ENCODE measurements at places on chromosomes 11 and 22. TPM values are rescaled to one million over a fixed set of nuclear protein-coding genes. Genes with fewer than 3 reads are reported as not detected.

Gene STK33
- polyA plus RNA-seq, result 40.6 TPM

Gene SEC14L3
- 0.14 TPM for polyA plus RNA-seq

Gene TMEM184B
- polyA plus RNA-seq, result 85.6 TPM

Gene PPFIBP2
- 16.2 TPM for polyA plus RNA-seq

Gene PKDREJ
- 0.30 TPM for polyA plus RNA-seq

Gene TMEM135
- polyA plus RNA-seq, result 16.4 TPM

Gene E2F8
- polyA plus RNA-seq, result 1.9 TPM

Gene GTSE1
- 11.5 TPM for polyA plus RNA-seq

Gene SGSM1
- polyA plus RNA-seq, result 20.0 TPM

Gene FGF4
- polyA plus RNA-seq, result not detected

Gene RAG1
- polyA plus RNA-seq, result 0.29 TPM

Gene APOL4
- polyA plus RNA-seq, result 9.2 TPM

Gene CECR2
- 17.0 TPM for polyA plus RNA-seq

Gene EIF1AD
- polyA plus RNA-seq, result 33.7 TPM

Gene ME3
- 39.0 TPM for polyA plus RNA-seq

Gene TRMT2A
- polyA plus RNA-seq, result 53.8 TPM

Gene FADS2
- 448 TPM for polyA plus RNA-seq

Gene P4HA3
- 3.3 TPM for polyA plus RNA-seq

Gene TRPC6
- 3.5 TPM for polyA plus RNA-seq

Gene GAL
- 8.0 TPM for polyA plus RNA-seq

Gene C11orf86
- 0.18 TPM for polyA plus RNA-seq

Gene NLRX1
- 10.2 TPM for polyA plus RNA-seq

Gene FBLN1
- polyA plus RNA-seq, result 69.4 TPM

Gene TNKS1BP1
- polyA plus RNA-seq, result 58.3 TPM

Gene SLC22A8
- 44.7 TPM for polyA plus RNA-seq

Gene ART1
- not detected for polyA plus RNA-seq

Gene ASPHD2
- 12.8 TPM for polyA plus RNA-seq

Gene C22orf42
- polyA plus RNA-seq, result 5.8 TPM

Gene PNPLA3
- 8.8 TPM for polyA plus RNA-seq

Gene ASCL2
- polyA plus RNA-seq, result 0.51 TPM

Gene DEFB131B
- polyA plus RNA-seq, result not detected

Gene AGBL2
- polyA plus RNA-seq, result 7.1 TPM

Gene C11orf16
- 1.1 TPM for polyA plus RNA-seq

Gene CST6
- polyA plus RNA-seq, result not detected

Measured in spinal cord (tissue), 10 donors.